Adrenal gland (tissue), 19 donors: ENCODE measurements at places on chromosomes 3 and 15.

- no peak for DNase-seq
Observed at GRCh38 chr3:176055836-176056235, 1141.4 kb downstream of the TBL1XR1 start.

- DNase-seq, result peak; percentile 67
Observed at GRCh38 chr15:31262901-31263671, 63.5 kb upstream of the KLF13 start.

DNA sequence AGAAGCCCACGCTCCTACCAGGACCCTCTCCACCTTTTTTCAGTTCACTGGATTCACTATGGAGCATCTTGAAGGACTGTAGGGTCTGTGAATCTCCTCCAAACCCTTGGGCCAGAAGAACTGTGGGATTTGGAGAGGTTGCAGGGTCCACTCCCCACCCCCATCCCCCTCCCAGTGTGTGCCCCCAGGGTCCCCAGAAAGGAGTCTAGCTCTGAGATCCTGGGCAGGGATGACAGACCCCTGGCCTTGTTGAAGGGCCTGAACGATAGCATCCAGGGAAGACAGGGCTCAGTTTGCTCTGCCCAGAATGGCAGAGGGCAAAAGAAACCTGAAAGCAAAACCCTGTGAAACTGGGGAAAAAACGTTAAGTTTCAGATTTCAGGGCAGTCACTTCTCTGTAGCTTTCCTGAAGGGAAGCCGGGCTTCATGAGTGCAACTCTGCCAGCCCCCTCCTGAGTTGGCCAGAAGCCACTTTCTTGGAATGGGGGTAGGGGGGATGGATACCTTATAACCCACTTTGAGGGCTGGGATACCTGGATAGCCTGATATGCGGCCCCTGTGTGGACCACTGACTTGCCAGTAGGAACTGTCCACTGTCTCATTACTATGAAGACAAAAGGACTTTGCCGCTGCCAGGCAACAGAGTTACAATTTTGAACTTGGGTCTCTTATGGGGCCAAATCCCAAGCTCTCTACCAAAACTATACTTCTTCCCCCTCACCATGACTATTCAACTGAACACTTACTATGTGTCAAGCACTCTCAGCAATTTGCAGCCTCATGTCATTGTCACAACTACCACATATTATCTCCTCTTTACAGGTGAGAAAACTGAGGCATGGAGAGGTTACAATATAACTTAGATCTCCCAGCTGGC lies 1.6 kb upstream of the CISH start:
- no peak for DNase-seq

DNA sequence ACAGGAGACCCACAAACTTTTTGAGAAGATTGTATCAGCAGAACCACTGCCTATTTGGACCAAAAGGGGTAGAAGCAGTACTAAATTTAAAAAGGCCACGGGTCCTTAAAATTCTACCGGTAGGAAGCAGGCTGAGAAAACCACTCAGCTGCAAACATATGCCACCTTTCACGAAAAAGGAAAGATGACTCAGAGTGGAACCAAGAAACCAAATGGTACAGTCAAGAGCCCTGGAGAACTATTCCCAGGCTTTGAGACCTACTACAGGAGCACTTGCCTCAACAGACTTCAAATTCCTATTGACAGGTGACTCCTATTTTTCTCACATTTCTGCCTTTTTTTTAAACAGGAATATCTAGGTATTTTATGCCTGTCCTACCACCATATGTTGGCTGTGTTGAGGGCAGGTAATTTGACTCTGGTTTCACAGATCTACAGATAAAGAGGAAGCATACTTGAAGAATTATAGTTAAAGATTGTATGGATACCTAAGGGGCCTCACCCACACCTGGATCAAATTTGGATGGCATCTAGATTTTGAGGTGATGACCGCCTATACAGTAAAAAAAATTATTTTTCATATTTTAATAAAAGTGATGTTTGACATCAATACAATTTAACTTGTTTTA lies 10.1 kb downstream of the GOLIM4 start:
- no peak for DNase-seq

DNA sequence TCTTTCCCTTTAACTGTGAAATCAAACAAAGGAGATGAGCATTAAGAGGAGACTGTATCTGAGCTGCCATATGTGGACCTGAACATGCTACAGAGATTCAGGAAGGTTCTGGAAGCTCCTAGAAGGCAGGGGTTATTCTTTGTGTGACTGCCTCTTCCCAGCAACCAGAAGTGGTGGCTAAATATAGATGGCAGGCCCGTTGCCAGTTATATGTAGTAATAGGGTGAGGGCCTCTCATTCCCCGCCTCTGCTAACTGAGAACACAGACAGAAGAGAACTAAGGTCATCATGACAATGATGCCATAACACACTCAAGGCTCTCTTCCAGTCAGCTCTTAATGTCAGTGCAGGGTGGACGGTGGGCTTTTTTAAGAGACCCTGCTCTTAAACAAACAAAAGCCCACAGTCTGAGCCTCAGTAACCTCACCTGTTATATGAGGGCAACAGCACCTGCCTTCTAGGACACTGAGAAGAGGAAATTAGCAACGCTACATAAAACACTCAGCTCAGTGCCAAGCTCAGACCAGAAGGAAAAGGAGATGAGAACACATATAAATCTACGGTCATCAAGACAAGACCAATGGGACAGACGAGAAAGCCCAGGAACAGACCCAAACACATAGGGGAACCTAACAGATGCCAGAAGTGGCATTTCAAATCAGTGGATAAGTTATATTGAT lies 22.3 kb downstream of the CFAP92 start:
- DNase-seq, result peak; percentile 43

DNA sequence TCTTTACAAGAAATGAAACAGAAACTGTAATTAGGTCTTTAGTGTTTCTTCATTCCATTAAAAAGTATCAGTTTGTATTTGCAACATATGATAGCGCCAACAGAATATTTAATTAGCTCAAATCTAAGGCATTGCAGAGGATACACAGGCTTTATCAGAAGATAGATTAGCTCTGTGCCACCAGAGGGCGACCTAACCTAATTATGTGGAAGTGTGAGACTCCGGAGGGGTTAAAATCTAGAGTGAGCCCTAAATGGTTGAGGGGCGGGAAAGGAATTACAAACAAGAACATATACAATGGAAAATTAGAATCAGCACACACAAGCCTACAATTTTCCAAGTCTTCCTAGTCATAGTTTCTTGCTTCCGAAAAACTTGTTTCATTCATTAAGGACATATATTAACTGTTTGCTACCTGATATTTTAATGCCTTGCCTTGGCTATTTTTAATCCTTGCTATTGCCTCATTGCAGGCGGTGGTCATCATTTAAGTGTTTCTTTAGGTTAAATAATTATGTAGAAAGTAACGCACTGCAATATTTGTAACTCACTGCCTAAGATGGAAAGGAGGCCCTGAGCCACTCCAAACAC lies 18.0 kb upstream of the RYR3 start:
- DNase-seq, result peak; percentile 48

DNA sequence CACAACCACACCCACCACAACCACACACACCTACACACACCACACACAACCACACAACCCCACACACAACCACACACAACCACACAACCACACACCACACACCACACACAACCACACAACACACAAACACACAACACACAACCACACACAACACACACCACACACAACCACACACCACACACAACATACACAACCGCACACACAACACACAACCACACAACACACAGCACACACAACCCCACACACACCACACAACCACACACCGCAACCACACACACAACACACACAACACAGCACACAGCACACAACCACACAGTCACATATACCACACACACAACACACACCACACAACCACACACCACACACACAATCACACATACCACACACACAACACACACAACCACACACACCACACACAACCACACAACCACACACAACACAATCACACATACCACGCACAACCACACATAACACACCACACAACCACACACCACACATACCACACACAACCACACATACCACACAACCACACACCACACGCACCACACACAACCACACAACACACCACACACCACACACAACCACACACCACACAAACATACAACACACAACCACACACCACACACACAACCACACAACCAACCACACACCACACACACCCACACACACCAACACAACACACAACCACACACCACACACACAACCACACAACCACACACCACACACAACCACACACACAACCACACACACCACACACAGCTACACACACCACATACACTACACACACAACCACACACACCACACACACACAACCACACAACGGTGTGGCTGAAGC lies 23.7 kb downstream of the CPN2 start:
- no peak for DNase-seq

- no peak for DNase-seq
Observed at GRCh38 chr15:66404122-66404521, 17.4 kb downstream of the MAP2K1 start.

- DNase-seq, result no peak
Observed at GRCh38 chr3:79200456-79200855, 567.3 kb downstream of the ROBO1 start.

DNA sequence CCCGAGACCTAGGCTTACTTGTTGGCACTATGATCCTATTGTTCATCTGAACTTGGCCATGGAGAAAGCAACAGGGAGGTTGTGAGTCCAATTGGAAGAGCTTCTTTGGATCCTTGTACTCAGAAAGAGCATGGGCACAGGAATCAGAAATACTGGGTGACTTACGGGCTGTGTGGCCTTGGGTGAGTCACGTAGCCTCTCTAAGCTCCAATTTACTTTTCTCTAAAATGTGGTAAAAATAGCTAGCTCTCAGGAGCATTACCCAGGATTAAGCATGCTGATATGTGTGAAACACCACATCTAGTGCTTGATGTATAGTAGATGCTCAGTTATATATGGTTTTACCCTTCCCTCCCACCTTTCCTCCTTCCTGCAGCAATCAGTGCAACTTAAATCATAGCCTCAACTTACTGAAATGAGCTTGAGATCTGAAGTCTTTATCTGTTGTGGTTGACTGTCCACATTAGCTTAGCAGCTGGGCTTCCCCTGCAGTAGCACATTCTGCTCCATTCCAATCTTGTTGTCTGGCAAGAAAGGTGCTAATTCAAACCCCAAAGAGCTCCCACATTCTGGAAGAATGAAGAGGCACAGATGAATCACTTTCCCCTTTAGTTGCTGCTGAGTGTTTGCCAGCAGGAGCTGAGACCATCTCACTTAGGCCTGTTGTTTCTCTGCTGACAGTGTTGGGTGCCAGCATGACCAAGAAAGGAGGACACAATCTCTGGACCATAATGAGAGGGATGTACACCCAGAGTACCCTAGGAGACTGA lies 299.1 kb upstream of the TRIM42 start:
- no peak for DNase-seq

DNA sequence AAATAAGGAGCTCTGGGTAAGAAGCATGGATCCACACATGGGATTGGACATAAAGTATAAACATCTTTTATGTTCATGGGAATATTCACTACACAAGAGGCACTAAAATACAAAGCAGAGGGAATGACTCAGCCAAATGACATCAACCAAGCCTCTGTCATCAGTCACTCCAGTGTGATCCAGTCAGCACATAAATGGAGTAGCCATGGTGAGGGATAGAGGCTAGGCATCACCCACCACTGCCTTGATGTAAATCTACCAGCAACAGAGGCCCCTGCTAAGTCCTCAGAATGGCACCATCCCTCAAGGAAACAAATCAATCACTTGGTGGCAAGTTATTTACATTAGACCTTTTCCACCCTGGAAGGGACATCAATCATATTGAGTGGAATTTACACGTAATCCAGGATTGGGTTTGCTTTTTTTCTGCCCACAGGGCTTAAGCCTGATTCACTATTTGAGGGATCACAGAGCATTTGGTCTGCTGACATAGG lies 27.2 kb downstream of the VEPH1 start:
- no peak for DNase-seq

- no peak for DNase-seq
Observed at GRCh38 chr3:194715022-194715800, 29.5 kb downstream of the FAM43A start.

DNA sequence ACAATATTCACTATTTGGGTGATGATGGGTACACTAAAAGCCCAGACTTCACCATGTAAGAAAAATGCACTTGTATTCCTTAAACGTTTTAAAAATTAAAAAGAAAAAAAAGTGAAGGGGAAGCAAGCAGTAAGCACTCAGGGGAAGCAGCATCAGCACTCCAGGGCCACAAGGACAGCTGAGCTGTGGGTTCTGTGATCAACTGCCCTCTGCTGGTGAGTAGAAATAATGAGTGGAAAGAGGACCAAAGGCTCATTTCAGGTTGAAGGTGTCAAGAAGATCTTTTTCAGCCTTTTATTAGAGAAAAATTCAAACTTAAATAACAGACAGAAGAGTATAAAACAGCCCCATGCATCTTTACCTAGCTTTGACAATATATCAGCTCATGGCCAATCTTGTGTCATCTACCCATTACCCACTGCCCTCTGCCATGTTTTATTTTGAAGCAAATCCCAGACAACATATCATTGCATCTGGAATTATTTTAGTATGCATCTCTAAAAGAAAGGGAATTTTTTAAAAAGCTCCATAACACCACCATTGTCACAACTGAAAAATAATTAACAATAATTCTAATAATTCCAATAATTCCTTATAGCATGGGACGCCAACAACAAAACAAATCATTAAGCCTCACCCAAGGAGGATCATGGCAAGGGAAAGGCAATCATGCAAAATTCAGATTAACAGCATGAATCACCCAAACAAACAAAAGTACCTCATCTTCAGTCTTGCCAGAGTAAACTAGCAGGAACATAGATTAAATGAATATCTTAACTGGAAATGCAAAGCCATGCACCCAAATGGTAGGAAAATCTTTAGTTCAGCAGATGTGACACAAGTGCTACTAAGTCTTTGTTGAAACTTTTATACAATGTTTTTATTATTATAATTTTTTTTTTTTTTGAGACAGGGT lies 42.5 kb downstream of the TAMM41 start:
- DNase-seq, result peak; percentile 57

DNA sequence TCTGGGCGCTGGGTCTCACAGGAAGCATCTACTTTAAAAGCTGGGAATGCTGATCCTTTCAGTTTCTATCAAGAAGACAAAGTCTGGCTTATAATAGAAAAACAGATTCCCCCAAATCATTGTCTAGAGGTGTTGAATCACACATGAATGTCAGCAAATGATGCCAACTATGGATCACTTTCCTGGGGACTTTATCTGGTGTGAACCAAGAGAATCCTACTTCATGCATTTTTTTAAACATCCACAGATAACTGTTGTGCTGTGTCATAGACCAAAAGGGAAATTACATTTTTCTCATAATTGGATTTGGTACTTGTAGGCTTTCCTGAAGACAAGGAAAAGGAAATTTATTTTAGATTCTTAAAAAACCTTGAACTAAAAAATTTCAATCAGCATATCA lies 132.7 kb downstream of the CD47 start:
- DNase-seq, result no peak

DNA sequence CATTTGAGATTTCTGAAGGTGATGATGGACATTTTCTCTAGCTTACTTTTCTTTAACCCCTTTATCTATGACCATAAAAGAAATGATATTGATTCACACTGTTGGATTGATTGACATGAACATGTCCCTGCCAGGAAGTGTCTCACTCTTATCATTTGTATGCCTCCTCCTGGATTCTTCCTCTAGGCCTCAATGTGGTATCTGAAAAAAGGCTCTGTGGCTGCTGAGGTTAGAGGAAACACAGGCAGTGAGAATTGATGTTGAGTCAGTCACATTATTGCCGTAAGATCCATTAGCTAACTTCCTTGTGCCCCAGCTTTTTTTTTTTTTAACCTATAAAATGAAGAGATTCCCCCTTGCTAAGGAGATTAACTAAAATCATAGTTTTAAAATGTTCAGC lies 8.0 kb upstream of the THRB start:
- no peak for DNase-seq

- DNase-seq, result no peak
Observed at GRCh38 chr15:33277689-33278088, 33.1 kb upstream of the RYR3 start.

GRCh38 chr3:102235679-102236078 lies 199.1 kb upstream of the ZPLD1 start:
- DNase-seq, result no peak
